ENCODE measurements at places on chromosomes 11 and 22.
A peak's percentile ranks its signal among the peaks of the same experiment; 100 is the strongest.

- DNase-seq = no peak
These were observed 2.5 kb upstream of the EED start for GRCh38 chr11:86241956-86242535.

GRCh38 chr11:120197251-120197891 lies 13.5 kb upstream of the OAF start:
- DNase-seq = no peak

DNA sequence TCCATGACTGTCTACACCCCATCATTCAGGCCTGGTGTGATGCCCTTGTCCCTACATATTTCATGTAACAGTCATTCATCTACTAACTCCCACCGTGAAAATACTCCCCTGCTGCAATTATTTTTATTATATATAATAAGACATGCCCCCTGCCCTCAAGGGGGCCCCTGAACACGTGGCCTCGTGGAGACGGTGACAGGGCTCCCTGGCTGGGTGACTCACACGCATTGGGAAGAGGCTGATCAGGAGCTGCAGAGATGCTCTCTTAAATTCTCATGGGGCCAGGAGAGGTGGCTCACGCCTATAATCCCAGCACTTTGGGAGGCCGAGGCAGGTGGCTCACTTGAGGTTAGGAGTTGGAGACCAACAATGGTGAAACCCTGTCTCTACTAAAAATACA lies 88.6 kb downstream of the ST3GAL4 start:
- no peak for DNase-seq

GRCh38 chr11:76232026-76232665 lies 25.8 kb upstream of the WNT11 start:
- no peak for DNase-seq

GRCh38 chr22:35674335-35674734 lies 26.1 kb downstream of the APOL6 start:
- DNase-seq = no peak

- no peak for DNase-seq
These were observed 14.2 kb downstream of the CD3E start for GRCh38 chr11:118318581-118319336.

DNA sequence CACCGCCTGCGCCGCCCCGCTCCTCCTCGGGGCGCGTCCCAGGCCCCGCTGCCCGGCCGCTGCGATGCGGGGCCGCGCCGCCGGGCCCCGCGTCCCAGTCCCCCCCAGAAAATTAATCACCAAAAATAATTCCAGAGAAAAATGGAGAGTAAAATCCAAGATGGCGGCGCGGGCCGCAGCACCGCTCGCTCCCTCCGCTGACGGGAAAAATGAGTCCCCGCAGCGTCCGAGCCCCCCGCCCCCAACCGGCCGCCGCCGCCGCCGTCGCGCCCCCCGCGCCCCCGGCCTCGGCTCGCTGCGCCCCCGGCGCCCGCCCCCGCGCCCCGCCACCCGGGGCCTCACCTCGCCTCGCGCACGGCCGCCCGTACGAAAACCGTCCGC lies at the start of gene KMT5B:
Gene KMT5B (minus strand): TSS at position 162 of the 381 bp plus-strand sequence. CDS start 23,220 bp downstream, outside the sequence.
- DNase-seq = no peak

GRCh38 chr11:122172352-122173073 lies 56.5 kb upstream of the BLID start:
- no peak for DNase-seq

DNA sequence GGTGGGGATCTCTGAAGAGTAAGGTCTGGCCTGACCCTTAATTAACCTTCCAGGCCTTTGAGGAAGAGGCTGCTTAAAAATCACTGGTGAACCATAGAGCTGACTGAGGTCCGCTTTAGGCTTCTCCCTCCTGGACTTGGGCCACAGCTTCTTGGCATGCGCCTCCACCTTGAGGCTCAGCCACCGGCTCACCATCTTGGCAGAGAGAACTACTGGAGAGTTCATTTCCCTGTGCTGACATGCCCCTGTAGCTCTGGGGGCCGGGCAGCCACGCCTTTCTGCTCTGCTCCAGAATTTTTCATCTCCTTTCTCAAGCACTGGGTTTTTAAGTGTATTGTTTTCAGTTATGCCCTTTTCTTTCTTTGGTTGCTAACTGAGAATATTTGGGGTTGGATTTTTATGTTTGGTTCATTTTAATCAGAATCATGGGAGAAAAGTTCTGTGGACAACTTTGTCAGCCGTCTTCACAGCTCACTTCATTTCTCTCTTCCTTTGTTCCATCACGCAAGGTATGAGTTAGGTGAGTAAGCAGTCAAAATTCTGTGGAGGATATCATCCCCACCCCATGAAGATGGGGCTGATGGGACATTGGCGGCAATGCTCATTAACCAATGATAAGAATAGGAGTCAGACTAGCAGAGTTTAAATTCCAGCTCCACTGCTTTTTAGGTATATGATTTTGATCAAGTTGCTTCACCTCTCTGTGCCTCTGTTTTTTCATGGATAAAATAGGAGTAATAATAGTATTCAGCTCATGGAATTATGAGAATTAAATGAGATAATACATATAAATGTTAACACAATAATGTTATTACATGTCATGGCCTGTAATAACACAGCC lies 103.9 kb downstream of the DBX1 start:
- peak; percentile 82 for DNase-seq

GRCh38 chr11:71930556-71931244 lies 1.9 kb downstream of the RNF121 start:
- no peak for DNase-seq

- no peak for DNase-seq
These were observed 21.9 kb downstream of the SERPINH1 start for GRCh38 chr11:75583718-75584658.

DNA sequence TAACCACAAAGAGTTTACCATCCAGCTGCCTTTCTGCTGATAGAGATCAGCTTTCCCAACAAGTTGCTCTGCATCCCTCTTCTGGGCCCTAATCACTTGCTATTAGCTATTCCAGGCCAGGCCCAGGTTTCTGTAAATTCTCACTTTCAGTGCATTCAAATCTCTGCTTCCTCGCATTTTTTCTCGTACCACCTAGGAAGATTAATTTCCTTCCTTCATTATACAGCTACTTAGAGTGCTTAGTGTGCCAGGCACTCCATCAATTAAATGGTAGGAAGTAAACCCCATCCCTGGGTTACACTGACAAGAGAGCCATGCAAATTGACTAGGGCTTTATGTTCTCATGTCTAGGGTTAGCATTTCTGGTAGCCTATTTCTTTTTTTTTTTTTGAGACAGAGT lies 9.7 kb downstream of the SIAE start:
- no peak for DNase-seq

DNA sequence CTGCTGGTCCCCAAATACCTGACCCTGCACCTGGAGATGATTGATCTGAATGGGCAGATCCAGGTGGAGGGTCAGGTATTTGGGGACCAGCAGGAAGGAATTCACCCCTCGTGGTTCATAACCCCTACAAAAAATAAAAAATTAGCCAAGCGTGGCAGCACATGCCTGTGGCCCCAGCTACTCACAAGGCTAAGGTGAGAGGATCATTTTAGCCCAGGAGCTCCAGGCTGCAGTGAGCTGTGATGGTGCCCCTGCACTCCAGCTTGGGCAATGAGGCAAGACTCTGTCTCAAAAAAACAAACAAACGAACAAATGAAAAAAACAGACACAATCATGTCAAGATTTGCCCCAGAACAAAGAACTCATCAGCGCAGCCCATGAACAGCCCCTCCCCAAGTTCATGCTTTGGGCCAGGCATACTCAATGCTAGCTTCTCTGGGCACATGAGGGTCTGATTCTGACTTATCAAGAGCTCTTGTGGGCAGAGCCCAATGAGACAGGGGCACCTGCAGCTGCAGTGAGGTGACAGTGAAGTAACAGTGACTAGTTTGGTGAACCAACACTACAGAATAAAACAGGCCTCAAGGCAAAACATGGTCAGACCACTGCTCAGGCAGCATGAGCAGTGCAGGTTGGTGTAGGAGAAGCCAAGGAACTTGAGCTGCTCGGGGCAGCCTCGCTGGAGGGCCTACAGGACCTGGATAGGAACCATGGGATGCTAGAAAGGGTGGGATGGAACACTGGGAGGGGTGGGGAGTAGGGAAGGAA lies 10.2 kb upstream of the FCHSD2 start:
- no peak for DNase-seq

DNA sequence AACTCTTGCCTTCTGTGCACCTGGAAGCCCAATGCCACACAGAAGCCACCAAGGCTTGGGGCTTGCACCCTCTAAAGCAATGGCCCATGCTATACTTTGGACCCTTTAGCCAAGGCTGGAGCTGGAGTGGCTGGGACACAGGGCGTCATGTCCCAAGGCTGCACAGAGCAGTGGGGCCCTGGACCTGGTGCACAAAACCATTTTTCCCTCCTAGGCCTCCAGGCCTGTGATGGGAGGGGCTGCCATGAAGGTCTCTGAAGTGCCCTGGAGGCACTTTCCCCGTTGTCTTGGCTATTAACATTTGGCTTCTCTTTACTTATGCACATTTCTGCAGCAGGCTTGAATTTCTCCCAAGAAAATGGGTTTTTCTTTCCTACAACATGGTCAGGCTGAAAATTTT lies 20.6 kb upstream of the TMEM45B start:
- DNase-seq = no peak

GRCh38 chr11:75700940-75701339 lies 16.7 kb upstream of the MOGAT2 start:
- DNase-seq = no peak

DNA sequence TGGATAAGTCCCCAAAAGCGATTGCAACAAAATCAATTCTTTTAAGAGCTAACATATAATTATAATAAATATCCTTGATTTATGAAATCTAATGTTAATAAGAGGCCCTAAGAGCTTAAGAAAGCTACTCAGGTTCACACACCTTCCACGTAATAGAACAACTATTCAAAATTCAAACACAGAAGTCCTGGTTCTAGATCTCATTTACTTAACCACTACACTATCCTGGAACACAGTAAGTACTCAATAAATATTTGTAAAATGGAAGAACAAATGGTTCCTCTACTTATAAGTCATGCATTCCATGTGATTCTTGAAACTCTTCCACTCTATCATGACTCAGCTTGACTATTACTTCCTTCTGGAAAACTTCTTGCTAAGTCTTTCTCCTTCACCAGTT lies 268.2 kb downstream of the FAM181B start:
- no peak for DNase-seq

GRCh38 chr11:121152764-121153163 lies 51.7 kb downstream of the TECTA start:
- no peak for DNase-seq

DNA sequence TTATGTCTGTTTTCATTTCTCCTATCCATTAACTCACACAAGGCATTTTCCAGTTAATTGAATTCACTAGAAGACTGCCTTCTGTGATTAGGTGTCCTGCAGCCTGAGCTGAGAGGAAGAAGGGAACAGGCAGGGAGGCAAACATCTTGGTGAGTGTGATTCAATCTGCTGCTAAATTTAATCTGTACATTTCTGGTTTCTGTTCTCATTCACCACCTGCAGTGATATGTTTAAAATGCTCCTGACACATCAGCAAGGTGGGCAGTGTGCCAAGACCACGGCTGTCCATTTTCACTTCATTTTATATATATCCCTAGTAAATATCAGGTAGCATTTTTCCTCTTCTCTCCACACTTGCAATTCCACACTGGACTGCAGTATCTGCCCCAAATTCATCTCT lies 416.5 kb downstream of the TMEM135 start:
- no peak for DNase-seq

GRCh38 chr11:130581646-130582045 lies 133.2 kb downstream of the ADAMTS15 start:
- no peak for DNase-seq

- no peak for DNase-seq
These were observed 737.2 kb downstream of the LRRC4C start for GRCh38 chr11:40722179-40722795.

- no peak for DNase-seq
These were observed 755.7 kb downstream of the KCNA4 start for GRCh38 chr11:29260939-29261705.

GRCh38 chr11:78930810-78931523 lies 356.3 kb upstream of the NARS2 start:
- no peak for DNase-seq

- no peak for DNase-seq
These were observed 115.8 kb upstream of the FGF3 start for GRCh38 chr11:69934861-69935494.

- DNase-seq = no peak
These were observed 77.9 kb downstream of the ST3GAL4 start for GRCh38 chr11:126433244-126433846.

DNA sequence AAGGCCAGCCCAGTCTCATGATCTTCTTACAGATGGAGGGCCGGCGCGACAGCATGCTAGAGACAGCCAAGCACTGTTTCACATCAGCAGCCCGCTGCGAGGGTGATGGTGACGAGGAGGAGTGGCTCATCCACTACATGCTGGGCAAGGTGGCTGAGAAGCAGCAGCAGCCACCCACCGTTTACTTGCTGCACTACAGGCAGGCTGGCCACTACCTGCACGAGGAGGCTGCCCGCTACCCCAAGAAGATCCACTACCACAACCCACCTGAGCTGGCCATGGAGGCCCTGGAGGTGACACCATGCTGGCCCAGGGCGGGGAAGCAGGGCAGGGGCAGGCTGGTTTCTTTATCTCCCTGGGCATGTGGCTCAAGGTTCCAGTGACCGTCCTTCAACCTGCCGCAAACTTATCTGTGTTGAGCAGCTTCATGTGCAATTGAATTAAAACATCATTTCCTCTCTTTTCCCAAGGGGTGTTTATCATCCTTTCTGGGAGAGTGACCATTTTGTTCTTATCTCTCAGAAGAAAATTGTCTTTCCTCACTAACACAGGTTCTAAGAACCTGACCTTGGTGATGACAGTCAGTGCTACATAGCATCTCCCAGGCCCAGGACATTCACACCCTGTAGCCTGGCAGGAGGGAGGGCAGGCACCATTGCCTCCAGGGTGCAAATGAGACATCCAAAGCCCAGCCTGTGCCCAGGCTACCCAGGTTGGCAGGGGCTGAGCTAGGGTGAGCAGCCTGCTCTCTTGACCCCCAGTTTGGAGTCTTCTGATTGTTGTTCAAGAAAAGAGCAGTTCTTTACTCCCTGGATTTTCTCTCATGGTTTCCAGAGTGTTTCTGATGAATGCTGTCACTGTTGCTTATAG lies 80.7 kb downstream of the CABIN1 start:
- peak; percentile 50 for DNase-seq

DNA sequence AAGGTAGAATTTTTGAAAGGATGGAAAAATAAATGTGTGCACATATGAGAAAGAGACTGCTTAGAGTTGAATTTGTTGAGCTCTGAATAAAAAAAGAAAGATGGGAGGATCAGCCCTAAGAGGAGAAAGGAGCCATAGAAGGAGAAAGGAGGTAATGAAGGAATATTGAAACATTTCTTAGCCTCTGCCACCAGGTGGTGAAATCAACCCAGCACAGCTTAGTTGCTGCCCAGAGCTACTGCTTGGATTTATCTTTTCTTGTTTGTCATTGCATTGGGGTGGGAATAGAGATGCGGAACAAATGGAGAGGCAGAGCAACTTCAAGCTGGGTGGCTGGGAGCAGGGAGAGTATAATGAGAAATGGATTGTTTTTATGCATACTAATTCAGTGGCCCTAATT lies 80.4 kb downstream of the SERGEF start:
- no peak for DNase-seq

GRCh38 chr11:102429691-102430090 lies 22.9 kb downstream of the TMEM123 start:
- no peak for DNase-seq
